ENCODE measurements at places on chromosomes 4 and X.
A peak's percentile ranks its signal among the peaks of the same experiment; 100 is the strongest.

- no peak for DNase-seq
Observed at GRCh38 chrX:57083143-57083542, 38.2 kb downstream of the SPIN2B start.

GRCh38 chrX:18895189-18895951 lies 88.5 kb downstream of the PHKA2 start:
- no peak for DNase-seq

GRCh38 chr4:12844141-12844540 lies 640.0 kb downstream of the RAB28 start:
- no peak for DNase-seq

DNA sequence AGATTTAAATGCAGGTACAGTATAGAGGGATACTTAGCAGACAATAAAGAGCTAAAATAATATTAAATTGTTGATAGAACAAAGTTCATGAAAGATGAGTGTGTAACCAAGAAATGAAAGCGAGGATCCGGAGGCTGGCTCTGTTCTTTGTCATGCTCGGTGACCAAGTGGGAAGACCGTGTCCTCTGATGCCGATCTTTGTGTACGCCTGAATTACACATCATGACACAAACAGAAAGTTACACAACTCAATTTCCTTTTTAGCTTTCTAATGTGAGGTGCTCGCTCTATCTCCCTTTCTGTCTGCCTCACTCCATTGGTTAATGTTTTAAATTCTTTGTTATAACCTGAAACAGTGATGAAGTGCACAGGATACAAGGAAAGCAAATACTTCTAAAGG lies 114.8 kb upstream of the NEIL3 start:
- no peak for DNase-seq

DNA sequence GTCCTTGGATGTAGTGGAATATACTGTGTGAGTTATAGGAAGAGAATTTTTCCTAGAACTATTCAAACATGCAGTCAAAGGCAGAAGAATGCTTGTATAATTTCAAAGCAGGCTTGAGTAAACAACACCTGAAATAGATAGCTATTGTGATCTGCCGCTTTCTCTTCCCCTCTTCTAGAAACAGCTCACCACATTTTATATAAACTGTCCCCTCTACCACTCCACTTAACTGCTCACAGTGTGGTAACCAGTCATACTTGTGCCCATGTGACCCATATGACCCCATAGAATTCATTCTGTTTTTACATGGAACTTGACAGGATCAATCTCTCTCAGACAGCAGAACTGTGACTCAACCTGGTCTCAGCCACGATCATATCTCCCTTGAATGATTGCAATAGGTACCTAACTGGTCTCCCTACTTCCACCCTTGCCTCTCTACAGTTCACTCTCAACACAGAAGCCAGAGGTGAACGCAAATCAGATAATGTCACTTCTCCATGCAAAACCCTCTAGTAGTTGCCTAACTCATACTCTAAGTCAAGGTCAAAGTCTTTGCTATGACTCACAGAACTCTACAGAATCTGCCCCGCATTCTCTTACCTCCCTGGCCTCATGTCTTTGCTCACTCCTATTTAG lies 85.6 kb upstream of the EFHC2 start:
- no peak for DNase-seq

GRCh38 chr4:184818216-184818564 lies 7.6 kb downstream of the ACSL1 start:
- DNase-seq = no peak

DNA sequence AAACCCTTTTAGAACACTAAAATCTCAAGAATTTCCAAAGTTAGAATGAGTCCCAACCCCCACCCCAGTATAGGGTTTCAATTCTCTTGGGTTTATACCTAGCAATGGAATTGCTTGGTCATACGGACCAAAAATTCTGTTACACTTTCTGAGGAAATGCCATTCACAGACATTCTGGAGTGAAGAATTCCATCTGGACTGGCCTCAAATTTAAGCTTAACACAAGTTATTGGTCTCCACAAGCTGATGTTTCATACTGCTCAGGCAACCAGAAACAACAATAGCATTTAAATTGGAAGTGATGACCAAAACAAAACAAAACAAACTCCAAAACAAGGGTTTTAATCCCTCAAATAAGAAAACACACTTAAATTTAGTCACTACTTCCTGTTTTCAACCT lies 51.1 kb downstream of the GPC4 start:
- DNase-seq = no peak

GRCh38 chrX:46703980-46704379 lies 54.9 kb downstream of the SLC9A7 start:
- no peak for DNase-seq

- DNase-seq = no peak
Observed at GRCh38 chr4:14743601-14744000, 258.7 kb upstream of the CPEB2 start.

DNA sequence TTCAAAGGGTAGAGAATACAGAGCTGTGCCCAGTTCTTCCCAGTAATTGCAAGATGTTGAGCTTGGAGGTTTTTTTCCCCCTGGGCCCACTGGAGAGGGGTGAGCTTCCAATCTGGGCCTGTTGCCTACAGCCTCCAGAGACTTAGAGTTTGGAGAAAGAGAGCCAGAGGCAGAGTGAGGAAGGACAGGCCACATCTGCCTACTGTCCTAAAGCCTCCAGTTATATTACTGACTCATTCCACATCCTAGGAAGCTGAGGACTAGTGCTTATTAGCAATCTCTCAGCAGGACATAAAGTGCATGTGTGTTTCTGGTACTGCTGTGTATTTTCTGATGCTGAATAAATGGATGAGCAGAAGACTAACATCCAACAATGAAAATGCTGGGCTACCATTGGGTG lies 181.0 kb upstream of the MAMLD1 start:
- no peak for DNase-seq

DNA sequence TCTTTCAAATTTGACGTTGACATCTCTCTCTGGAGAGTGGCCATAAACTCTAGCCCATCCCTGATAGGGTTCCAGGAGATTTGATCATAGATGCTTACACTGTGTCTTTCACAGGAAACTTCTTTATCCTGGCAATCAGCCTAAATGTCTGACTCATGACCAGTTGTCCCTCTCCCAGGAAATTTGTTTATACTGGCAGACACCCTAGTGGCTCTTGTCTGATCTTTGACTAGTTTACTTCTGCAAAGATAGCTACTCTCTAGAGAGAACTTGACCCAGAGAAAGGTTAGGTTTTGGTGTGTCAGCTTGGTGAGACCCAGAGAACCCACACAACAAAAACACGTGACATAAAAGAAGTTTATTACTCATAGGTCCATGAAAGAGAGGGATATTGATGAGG lies 509.8 kb downstream of the CENPC start:
- DNase-seq = peak; percentile 27

DNA sequence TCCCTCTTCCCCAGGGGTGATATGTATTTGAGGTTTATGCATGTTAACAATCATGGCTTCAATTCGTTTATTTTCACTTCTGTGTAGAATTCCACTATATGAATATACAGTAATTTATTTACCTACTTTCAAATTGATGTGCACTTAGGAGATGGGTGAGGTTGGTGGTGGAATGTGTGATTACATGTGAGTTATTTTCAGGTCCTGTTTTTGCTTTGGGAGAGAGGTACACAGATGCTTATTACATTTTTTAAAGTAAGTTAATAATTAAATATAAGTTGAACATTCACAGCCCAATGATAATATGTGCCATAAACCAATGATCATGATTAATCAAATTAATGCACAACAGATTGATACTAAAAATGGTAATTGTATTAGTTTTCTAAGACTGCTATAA lies 79.5 kb downstream of the SPRY1 start:
- DNase-seq = no peak

DNA sequence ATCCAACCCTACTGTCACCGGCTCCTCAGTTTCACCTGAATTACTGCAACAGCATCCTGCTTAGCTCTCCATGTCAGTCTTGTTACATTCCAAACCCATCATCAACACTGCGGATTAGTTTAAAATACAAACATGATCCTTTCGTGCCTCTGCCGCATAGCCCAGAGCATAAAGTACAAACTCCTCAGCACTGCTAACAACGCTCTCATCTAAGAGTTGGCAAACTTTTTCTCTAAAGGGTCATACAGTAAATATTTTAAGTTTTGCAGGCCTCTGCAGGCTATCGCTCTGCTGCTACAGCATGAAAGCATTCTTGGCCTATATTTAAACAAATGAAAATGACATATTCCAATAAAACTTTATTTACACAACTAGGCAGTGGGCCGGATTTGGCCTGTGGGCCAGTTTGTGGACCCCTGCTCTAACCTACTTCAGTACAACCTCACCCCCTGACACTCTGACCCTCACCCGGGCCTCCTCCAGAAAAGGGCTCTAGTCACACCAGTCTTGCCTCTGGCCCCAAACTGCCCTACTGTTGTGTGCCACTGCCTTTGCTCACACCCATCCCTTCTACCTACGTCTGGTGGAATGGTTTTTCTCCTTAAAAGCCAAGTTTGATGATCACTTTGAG lies 7.2 kb downstream of the STX18 start:
- no peak for DNase-seq

DNA sequence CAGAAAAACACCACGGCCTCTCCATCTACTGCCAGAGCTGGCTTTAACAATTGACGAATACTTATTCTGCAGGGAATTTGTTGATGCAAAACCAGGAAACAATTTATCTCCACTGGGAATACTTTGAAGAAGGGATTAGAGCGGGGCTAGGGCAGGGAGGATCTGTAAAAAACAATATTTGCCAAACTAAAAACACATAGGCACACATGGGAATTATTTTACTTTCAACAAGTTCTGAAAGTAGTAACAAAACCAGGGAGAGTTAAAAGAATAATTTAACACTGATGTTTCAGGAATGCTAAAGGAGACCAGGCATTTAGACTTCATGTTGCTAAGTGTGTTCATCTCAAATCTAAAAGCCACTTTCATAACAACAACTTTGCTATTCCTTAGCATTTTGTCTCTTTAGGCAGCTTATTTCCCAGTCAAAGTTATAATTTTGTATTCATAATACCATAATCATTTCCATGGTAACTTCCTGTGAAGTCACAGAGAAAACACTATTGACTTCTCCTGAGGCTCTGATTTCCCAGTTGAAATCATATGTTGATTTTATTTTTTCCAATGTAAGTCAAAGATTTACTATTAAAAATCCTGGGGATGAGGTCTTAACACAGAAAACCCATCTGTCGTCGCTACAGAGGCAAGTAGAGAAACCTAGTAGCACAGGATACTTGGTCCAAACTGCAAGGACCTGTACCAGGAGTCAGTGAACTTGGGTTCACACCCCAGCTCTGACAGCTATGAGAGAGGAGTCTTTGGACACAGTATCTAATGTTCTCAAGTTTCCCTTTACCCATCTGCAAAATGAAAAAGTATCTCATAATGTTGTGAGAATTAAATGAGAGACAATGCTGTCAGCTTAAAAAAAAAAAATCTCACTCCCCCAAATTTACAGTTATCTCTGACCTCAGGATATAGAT lies 69.3 kb downstream of the SH3RF1 start:
- DNase-seq = peak; percentile 36

- no peak for DNase-seq
Observed at GRCh38 chr4:946517-947471, 14.5 kb downstream of the TMEM175 start.

DNA sequence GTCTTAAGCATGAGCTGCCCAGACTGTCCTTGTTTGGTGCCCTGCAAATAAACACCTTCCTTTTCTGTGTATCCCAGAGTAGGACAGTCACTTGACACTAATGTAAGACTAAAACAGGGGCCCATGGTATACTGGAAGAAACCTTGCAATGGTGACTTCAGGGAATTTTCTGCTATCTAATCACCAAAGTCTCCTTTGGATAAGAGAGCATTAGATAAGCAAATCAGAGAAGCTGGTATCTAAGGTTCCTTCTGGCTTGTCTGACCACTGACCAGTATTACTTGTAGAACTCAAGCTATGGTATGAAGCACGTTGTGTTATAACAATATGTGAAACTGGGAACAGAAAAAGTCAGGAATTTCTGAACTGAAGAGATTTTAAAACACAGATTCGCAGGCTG lies 173.9 kb downstream of the COL25A1 start:
- no peak for DNase-seq

DNA sequence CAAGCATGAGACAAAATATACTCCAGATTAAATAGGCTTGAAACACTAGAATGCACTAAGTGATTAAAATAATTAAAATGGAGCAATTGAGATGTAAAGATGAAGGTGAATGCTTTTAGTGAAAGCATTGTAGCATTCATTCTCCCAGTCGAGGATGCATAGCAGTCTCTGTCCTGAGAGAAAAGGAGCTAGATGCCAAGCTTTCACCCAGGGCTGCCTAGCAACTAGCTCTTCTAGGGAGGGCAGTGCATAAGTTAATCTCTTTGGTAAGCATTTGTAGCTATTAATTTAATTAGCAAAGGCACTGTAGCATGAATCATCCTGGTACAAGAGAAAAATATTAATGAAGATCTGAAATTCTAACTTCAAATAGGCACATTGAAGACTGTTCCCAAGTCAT lies 1014.8 kb downstream of the C4orf33 start:
- no peak for DNase-seq

- no peak for DNase-seq
Observed at GRCh38 chrX:132685276-132685675, 196.4 kb upstream of the MBNL3 start.

GRCh38 chr4:108325561-108325960 lies 156.8 kb upstream of the LEF1 start:
- no peak for DNase-seq

GRCh38 chr4:116358633-116359222 lies 726.6 kb downstream of the TRAM1L1 start:
- DNase-seq = peak; percentile 70

DNA sequence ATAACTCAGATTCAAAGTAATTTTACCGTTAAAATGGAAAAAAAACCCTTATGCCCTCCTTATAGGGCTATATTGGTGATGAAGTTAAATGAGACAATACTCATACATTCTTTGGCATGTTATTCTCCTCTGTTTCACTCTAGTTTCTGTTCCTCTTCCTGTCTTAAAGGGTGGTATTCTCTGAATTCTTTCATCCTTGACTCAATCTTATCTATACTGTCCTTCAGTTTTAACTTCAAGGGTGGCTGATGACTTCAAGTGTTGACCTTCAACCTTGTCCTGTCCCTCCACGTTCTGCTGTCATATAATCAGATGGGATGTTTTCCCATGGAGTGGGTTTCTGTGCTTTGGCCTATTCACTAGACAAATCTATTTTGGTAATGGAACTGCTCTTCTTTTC lies 44.0 kb downstream of the ZNF518B start:
- no peak for DNase-seq

GRCh38 chr4:89242864-89243732 lies 64.5 kb downstream of the GPRIN3 start:
- DNase-seq = peak; percentile 85

- DNase-seq = no peak
Observed at GRCh38 chrX:40090050-40090804, 7.5 kb downstream of the BCOR start.

DNA sequence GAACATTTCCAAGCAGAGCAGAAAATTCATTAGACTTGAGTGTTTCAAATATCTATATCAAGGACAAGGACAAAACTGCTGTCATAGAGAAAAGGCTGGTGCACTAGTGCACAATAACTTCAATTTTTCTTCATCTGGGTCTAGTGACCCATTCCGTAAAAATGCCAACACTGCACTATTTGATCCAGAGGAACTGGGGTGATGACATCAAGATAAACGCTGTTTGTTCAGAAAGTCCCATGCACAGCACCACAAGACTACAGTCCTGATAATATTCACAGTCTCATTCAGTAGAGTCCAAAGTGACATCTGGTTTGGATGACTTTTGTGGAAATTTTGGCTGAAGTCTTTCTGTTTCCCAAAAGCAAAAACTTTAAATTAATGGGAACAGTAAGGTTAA lies 303.5 kb upstream of the GALNT7 start:
- no peak for DNase-seq

All from DMS153 (cell line).